Omental fat pad (tissue), 4 donors: ENCODE measurements at places on chromosomes 13 and 19. TPM values are rescaled to one million over a fixed set of nuclear protein-coding genes. Genes with fewer than 3 reads are reported as not detected.

C3 gene
- total RNA-seq: 2,590 TPM

ATCAY gene
- not detected for total RNA-seq

LMTK3 gene
- 0.31 TPM for total RNA-seq

ZNF497 gene
- 2.4 TPM for total RNA-seq

TEX29 gene
- not detected for total RNA-seq

CFAP97D2 gene
- total RNA-seq: not detected

MPND gene
- total RNA-seq: 7.1 TPM

IGFL1 gene
- not detected for total RNA-seq

LPAR2 gene
- 6.5 TPM for total RNA-seq

DIRAS1 gene
- 4.8 TPM for total RNA-seq

SLAIN1 gene
- total RNA-seq: 1.3 TPM

NTN5 gene
- total RNA-seq: 0.47 TPM

ATP4B gene
- not detected for total RNA-seq

SLC7A10 gene
- total RNA-seq: 150 TPM

ISOC2 gene
- total RNA-seq: 54.5 TPM

CHST8 gene
- 4.8 TPM for total RNA-seq

ZNF772 gene
- 7.8 TPM for total RNA-seq

AMER2 gene
- total RNA-seq: not detected

SIGLEC7 gene
- total RNA-seq: 6.5 TPM

OVOL3 gene
- total RNA-seq: not detected

ASF1B gene
- 0.37 TPM for total RNA-seq

CAMSAP3 gene
- total RNA-seq: 0.36 TPM

COL4A2 gene
- 380 TPM for total RNA-seq

ZNF610 gene
- 0.48 TPM for total RNA-seq

TLE2 gene
- total RNA-seq: 39.8 TPM
